ENCODE measurements at places on chromosomes 1 and 21. TPM values are rescaled to one million over a fixed set of nuclear protein-coding genes. Genes with fewer than 3 reads are reported as not detected.

TMEM82 gene
- not detected for total RNA-seq

- no peak for DNase-seq
These were observed 15.8 kb downstream of the IVL start for GRCh38 chr1:152924191-152924590.

RHBDL2 gene
- total RNA-seq = 1.2 TPM

TTLL7 gene
- 48.1 TPM for total RNA-seq

MYCL gene
- 0.14 TPM for total RNA-seq
